ENCODE measurements at places on chromosomes 6 and 20.

- no peak for DNase-seq
Measured at GRCh38 chr6:113744861-113745260, 112.3 kb upstream of the MARCKS start.

DNA sequence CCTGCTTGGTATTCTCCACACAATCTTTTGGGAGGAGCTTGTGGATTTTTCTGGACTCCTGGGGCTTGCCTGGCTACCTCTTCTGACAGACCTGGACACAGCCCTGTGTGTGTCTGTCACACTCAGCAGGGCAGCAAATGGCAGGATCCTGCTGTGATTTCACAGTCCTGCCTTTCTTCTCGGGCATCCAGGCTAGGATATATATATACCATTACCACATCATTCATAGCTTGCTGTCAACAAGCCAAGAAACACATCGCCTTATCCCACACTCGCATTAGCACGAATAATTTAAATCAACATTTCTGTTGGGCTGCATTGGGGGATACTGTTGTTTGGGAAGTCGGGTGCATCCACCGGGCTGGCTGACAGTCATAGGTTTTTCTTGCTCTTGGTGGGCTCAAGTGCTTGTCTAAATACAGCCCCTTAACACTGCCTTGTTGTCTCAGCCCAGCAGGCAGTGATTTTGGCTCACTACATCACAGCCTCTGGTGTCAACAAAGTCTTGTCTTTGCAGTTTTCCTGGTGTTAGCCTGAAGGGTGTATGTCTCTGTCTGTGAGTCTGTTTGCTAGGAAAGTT lies 154.9 kb upstream of the FERMT1 start:
- DNase-seq, result no peak

DNA sequence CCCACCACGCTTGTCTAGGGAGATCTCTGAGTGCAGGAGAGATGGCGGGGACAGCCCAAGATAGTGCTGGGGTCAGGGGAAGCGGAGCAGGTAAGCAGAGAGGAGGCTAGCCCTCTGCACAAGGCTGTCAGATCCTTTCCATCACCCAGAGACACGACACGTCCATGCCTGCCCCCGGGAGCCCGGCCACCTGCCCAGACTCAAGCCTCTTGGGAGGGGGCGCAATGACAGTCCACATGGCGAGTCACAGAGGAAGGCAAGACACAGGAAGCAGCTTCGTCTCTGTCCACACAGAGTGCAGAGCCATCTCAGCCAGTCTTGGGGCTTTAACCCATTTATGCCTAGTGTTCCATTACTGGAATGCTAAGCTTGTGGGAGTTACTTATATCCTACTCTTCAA lies 78.4 kb downstream of the PREX1 start:
- no peak for DNase-seq

GRCh38 chr6:133844709-133845108 lies 44.2 kb upstream of the TCF21 start:
- DNase-seq, result no peak

DNA sequence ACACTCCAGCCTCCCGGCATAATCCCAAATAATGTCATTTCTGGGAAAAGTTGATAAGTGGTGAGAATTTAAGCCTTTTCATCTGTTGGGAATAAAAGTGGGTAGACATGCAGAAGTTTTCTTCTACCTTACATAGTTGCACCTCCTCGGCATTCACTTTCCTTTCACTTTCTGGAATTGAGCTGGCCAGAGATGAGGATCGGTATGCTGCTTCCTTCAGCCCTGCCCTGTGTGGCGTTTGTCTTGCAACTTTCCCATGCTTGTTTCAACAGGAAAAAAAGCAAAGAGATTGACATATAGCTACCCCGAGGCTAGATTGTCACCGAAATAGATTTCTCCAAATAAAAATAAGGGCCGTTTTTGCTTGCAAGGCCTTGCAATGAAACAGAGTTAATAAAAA lies 65.8 kb upstream of the JAG1 start:
- DNase-seq, result no peak

- no peak for DNase-seq
Measured at GRCh38 chr6:134138226-134138975, 86.0 kb upstream of the SLC2A12 start.

GRCh38 chr6:148250975-148251685 lies 91.5 kb upstream of the SASH1 start:
- DNase-seq, result peak; percentile 1

- peak; percentile 80 for DNase-seq
Measured at GRCh38 chr6:136435101-136435500, 115.1 kb downstream of the MAP7 start.

DNA sequence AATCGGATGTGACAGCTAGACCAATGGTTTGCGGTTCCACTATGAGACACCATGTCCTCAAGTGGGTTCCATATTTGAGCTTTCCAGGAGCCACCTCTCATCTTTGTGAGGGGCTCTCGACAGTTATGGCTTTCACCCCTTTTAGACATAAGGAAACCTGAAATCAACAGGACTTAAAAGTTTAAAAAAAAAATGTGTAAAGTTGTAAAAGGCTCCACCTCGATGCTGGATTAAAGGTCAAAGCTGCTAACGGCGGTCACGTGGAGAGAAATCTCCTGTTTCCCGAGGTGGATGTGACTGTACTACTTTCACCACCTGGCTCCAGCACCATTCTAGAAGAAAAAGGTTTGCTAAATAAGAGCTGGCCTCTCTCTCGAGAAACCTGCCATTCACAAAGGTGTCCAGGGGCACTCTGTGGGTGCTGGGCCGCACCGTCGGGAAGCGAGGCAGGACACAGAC lies 542 bp downstream of the ATP5F1E start:
- no peak for DNase-seq

DNA sequence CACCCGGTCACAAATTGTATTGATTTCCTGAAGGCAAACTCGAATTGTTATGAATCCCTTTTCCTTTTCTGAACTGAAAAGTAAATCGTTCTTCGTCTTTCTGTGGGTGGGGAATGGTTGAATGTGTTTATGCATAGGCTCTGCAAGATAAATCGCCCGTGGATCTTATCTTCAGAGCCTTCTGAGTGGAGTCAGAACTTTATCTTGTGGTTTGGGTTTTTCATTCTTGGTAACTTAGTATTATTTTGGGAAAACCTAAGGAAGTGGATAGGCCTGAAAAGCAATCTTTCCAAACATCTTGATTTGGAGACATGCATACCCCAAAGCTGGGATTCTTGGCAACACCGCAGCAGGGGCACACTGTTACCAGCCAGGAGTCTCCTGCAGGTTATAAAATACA lies 122.4 kb downstream of the MAP3K7 start:
- no peak for DNase-seq

DNA sequence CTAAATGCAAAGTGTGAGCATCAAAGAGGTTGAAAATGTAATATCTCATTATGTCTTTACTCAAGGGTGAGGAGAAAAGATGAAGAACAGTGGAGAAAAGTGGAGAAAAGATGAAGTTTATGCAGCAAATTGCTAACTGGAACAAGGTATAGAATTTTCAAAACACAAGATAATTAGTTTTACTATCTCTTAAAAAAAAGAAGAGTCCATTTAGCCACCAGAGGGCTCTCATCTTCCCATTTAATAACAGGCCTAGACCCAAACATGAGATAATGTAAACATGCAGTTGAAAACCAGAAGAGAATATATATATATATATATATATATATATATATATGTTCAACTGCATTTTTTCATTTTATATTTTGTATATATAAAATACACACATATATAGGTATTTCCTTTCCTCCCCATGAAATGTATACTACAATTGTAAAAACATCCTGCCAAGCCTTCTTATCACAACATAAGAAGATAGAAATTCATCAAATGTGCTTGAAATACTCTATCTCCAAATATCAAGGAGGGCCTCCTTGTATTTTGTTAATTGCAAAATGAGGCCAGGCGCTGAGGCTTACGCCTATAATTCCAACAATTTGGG lies 78.4 kb downstream of the ADTRP start:
- DNase-seq, result no peak

DNA sequence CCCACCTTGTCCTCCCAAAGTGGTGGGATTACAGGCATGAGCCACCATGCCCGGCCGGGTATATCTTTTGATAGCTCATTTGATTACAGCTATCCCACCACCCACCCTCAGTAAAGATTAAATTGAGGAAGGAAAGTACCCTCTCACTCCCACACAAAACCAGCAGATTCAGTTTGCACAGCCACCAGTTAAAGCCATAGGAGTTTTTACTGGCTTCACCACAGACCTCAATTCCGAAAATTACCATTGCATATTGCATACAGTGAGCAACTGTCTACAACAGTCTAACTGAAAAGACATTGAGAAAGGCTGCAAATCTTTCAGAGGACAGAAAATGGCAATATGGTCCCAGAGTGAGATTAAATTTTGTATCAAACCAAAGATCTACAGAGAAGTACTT lies 34.9 kb downstream of the ESF1 start:
- no peak for DNase-seq

DNA sequence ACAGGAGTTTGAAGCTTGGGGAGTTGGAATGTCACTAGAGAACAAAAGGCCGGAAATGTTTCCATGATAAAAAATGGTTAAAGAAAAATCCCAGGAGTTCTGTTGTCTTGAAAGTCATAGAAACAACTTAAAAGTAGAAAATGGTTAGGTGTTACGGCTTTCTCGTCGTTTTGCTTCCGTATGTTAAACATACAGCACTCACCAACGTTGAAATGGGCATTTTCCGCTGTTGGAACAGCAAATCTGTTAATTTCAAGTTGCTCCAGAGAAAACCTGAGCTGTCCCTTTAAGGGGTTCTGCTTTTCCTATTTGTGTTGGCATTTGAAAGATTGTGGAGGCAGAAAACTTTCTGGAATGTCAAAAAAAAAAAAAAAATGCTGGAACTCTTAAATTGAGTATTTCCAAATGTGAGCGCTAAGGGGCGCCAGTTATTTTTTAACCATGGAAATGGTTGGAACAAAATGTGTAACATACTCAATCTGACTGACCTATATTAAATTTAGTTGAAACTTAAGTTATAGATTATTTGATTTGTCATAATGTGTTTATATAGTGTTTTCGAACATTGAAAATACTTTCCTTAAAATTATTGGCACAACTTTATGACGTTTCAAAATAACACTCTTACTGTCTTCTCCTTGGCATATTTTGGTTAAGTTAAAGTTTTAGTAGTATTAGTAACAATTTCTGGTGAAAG lies 2.2 kb downstream of the QKI start:
- no peak for DNase-seq

GRCh38 chr20:33348136-33348937 lies 53.0 kb downstream of the CDK5RAP1 start:
- DNase-seq, result no peak

DNA sequence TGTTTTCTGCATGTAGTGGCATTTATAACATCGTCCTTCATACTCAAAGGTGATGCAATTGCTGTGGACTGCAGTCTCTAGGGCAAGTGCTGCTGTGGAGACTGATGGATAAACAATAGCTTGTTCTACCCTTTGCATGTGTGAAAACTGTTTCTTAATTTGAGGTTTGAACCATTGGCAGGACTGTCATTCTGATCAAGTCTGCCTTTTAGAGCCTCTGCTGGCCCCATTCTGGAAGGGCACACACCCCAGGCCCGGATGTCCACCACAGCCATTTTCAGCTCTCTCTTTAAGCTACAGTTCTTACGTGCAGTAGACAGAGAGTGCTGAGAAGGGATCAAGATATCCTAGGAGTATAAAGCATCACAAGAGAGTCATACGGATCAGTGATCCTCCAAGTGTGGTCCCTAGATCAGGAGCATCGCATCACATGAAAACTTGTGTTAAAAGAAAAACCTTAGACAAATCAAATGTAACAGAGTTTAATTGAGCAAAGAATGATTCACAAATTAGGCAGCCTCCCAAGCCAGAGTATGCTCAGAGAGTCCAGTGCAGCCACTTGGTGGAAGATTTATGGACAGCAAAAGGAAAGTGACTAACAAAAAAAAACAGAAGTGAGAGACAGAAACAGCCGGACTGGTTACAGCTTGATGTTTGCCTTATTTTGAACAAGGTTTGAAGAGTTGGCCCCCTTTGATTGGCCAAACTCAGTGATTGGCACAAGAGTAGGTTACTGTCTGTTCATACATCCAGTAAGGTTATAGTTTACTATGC lies 52.0 kb downstream of the FRK start:
- DNase-seq, result no peak

DNA sequence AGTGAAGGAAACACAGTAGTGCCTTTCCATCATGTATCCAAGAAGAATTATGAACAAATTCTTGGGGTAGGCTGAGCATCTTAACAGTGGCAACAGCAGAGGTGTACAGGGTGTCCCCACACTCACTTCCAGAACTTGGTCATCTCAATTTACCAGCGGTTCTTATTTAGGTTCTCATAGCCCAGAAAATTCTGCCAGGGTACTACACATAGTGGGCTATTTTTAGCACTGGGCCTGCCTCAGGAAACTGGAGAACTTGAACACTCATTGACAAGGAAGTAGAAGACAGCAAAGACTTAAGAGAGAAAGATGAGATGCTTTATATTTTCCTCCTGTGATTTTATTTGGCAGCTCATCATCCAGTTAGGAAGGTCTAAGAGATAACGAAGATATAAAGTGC lies 71.8 kb upstream of the PHIP start:
- no peak for DNase-seq

DNA sequence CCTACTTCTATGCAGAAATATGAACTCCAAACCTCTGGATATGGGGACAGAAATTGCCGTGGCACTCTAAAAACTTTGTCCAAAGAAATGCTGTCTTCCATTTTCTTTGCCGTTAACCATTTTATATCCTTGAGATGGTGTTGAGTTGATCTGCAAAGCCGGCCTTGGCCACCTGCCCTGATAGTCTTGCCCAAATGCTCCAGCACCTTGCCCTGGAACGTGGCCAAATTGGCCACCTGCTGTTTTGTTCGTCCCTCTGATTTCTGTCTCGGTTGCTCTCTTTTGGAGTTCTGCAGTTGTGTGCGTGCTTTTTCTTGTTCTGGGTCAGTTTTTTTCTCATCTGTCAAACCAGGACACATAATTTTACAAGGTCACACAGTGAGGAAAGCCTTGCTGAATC lies 239.7 kb upstream of the GMDS start:
- no peak for DNase-seq

GRCh38 chr6:117616391-117617209 lies 14.3 kb upstream of the GOPC start:
- no peak for DNase-seq

- DNase-seq, result no peak
Measured at GRCh38 chr6:44788387-44788981, 401.0 kb downstream of the CDC5L start.

GRCh38 chr6:166381733-166382499 lies 824 bp downstream of the MPC1 start:
- peak; percentile 50 for DNase-seq

- DNase-seq, result no peak
Measured at GRCh38 chr6:100134703-100135102, 140.7 kb upstream of the MCHR2 start.

DNA sequence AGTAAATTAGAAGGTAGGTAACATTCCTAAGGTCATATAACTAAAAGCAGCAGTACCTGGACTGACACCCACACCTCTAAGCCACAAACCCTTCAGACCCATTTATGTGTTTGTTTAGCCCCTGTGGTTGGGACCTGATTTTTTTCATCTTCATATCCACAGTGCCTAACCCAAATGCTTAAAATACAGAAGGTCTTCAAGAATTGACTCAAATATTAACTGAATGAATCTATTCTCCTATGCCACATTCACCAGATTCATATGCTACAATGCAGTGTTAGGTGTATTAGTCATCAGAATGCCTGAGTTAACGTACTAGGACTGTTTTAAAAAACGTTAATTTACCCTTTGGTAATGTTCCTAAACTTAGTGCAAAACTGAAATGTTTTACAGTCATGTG lies 124.8 kb downstream of the AHI1 start:
- no peak for DNase-seq
